ENCODE measurements at places on chromosomes 6 and 20.

DNA sequence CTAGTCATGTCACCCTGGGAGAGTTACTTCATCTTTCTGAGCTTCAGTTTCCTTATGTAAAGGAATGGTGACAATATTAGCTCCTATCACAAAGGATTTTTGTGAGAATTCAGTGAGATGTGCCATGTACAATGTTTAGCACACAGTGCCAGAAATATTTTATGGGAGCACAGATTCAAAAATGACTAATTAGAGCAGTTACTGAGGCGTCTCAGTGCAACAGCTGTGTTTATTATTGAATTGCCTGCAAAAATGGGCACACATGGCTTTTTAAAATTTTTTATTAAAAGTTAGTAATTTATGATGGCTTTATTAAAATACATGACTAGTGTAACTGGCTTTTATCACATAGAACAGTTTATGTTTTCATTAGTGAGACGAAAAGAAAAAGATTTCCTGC lies 134.3 kb upstream of the AHI1 start:
- no peak for DNase-seq

DNA sequence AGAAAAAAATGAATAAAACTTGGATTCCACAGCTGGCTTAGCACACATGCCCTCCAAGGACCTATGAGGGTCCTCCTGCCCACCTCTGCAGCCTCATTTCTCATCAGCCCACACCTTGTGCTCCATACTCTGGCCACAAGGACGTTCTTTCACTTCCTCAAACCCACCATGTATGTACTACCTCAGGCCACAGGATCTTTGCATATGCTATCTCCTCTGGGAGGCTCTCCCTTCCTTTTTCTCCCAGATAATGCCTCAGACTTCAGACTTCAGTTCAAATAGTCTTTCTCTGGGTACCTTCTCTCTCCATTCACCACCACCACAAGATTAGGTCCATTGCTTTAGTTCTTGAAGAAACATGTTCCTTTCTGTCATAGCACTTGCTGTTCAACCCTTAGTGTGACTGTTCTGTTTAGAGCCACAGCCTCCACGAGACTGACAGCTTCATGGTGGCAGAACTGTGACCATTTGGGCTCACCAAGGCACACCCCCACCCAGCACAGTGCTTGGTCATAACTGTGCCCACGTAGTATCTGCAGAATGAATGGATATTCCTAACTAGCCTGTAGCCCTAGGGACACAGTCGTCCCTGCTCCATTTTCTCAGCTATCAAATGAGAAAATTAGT lies 146.7 kb upstream of the LRFN2 start:
- DNase-seq = no peak

GRCh38 chr6:157438611-157439111 lies 57.7 kb downstream of the ZDHHC14 start:
- no peak for DNase-seq

DNA sequence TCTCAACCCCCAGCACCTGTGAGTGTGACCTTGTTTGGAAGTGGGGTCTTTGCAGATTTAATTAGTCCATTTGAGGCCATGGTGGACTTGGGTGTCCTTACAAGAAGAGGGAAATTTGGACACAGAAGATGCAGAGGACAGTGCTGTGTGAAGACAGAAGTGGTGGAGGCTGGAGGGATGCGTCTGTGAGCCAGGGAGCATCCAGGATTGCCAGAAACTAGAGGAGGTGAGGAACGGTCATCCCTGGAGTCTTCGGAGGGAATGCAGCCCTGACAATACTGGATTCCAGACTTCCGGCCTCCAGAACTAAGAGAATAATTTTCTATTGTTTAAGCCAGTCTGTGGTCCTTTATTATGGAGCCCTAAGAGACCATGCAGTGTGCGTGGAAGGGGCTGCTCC lies 22.9 kb upstream of the NPBWR2 start:
- DNase-seq = no peak

DNA sequence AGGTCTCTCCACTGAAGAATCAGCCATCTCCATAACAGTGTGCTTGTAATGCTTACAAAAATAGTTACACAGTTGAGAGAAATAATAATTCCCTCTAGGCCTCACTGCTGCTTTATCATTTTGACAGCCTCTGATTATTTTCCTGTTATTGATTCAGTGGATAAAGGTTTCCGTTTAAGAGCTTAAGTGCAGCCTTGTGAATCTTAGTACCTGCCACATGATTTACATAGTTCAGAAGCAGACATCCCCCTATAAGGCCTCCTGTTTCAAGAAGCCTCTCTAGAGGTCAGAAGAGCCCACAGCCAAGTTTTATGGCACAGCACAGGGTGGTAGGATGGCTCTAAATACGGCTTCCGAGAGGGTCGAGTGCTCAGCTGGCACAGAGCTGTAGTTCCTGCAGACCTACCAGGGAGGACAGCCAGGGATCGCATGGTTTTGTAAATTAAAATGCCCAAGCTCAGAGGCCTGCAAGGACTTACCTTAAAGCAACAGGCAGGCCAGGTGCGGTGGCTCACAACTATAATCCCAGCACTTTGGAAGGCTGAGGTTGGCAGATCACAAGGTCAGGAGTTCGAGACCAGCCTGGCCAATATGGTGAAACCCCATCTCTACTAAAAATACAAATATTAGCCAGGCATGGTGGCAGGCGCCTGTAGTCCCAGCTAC lies 17.6 kb upstream of the PYGB start:
- no peak for DNase-seq

GRCh38 chr20:56778765-56779195 lies 149.7 kb downstream of the TFAP2C start:
- no peak for DNase-seq

- no peak for DNase-seq
Observed at GRCh38 chr6:114569669-114570068, 226.8 kb upstream of the HS3ST5 start.

DNA sequence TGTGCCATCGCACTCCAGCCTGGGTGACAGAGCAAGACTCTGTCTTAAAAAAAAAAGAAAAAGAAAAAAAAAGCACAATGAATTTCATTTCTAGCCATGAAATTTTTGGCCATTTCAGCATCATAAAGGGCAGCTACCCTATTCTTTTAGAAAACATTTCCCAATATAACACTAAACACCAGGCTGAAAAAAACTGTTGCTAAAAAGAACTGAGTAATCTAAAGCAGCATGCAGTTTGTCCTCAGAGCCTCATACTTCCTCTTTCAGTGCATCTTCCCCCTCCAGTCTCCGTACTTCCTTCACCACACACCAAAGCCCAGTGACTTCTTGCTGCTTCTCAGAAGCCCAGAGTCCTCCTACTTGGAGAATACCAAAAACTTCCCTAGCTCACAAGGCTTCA lies 5.6 kb upstream of the IFNGR1 start:
- DNase-seq = no peak

DNA sequence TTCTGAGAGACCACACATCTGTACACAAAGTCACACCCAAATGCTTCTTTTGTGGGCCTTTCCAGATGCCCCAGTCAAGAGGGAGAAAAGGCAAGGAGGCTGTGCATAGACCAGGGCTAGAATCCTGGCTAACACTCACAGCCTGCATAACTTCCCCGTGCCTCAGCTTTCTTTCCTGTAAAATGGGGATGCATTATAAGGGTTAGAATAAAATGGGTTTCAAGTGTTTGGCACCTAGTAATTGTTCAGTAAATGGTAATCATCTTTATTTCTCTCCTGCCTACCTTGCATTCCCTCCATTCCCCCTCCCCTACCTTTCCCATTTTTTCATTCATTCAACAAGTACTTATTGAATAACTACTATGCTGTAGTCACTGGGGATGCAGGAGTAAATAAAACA lies 29.4 kb downstream of the UNC5CL start:
- no peak for DNase-seq

- no peak for DNase-seq
Observed at GRCh38 chr20:61980647-61981583, 84.8 kb downstream of the TAF4 start.

GRCh38 chr6:155483858-155484257 lies 28.2 kb upstream of the NOX3 start:
- no peak for DNase-seq

DNA sequence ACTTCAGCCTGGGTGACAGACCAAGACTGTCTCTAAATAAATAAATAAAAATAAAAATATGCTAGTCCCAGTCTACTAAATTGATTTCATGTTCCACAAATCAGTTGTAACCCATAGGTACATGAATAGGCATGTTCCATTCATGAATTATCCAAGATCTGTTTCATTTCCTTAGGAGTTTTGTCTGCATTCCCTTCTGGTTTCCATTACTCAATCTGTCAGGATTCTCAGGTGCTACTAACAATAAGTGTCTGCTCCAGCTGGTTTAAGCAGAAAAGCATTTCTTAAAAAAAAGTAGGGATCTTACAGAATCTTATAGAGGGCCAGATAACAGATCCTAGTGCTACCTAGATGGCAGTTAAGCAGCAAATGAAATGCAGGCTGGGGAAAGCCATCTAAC lies 15.6 kb upstream of the PKIG start:
- no peak for DNase-seq

GRCh38 chr6:109510358-109510757 lies 27.3 kb upstream of the ZBTB24 start:
- DNase-seq = no peak

DNA sequence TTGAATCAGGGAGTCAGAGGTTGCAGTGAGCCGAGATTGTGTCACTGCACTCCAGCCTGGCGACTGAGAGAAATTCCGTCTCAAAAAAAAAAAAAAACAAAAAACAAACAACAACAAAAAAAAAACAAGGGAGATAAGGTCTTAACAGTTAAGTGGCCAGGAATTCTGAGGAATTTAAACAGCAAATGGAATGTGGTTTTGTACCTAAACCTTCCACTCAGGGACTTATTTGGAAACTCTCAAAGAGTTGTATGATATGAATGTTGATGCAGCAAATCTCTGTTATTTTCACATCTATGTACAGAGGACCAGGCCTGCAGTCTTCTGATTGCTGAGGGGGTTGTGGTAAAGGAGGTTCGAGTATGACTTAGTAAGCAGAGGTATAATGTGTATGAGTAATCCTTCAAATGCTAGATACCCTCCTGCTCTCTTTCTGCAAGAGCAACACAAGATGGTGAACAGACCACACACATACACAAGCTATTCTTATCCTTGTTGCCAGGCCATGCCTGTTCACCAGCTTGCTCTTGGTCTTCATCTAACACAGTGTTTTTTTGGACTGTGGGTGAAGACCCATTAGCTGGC lies 174.9 kb upstream of the SCGN start:
- no peak for DNase-seq

GRCh38 chr6:168216117-168216516 lies 103.5 kb downstream of the DACT2 start:
- no peak for DNase-seq

GRCh38 chr20:42705550-42705949 lies 484.2 kb downstream of the PTPRT start:
- DNase-seq = no peak

- no peak for DNase-seq
Observed at GRCh38 chr6:8180327-8181159, 78.2 kb upstream of the EEF1E1 start.

GRCh38 chr6:4474810-4475209 lies 301.4 kb upstream of the CDYL start:
- DNase-seq = no peak

- DNase-seq = no peak
Observed at GRCh38 chr6:147741389-147741788, 232.9 kb downstream of the SAMD5 start.

GRCh38 chr6:109008054-109008453 lies 86.6 kb downstream of the SESN1 start:
- DNase-seq = no peak

DNA sequence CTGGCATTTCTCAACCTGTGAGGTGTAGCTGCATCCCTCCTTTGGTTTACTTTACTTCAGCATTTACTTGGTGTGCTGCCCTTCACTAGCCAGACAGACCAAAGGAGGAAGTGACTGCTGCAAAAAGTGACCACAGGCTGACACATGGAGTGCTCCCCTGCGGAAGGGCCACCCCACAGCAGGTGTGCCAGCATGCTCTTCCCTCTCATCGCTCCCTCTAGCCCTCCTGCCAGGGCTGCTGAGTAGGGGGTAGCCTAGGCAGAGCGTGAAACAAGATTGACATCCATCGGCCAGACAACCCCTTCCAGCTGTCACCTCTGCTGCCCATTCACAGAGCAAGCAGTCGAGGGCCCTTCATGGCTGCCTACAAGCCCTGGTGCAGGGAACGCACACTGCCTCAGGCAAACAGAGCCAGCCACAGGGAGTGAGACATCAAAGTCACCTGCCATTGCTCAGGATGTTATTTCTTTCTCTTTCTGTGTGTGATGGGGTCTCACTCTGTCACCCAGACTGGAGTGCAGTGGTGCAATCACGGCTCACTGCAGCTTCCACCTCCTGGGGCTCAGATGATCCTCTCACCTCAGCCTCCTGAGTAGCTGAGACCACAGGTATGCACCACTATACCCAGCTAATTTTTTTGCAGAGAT lies 102.0 kb upstream of the RPS6KA2 start:
- no peak for DNase-seq

DNA sequence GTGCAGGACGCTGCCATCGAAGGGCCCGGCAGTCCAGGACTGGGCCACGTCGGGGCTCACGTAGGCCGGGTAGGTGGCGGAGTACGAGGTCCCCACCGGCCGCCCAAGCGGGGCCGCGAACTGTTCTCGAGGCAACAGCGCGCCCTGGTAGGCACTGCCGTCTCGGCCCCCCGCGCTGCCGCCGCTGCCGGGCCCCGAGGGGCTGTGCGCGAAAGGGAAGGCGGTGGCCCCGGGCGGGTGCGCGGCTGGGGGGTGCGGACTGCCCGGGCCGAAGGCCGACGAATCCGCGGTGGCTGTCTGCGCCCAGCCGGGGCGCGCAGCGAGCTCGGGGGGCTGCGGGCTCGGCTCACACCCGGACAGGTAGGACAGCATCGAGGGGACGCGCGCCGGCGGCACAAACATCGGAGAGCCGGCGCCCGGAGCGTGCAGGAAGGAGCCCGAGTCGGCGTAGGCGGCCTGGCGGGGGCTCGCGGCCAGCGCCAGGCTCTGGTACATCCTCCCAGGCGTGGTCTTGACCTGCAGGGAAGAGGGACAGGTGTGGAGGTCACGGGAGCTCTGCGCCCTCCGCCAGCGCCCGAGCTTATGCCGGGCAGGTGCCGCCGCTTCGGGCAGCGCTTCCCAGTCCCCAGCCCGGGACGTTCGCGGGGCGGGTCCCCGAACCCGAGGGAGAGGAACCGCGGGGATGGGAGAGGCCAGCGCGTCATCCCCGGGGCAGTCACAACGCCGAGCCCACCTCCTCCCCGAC lies 596 bp downstream of the GATA5 start:
- DNase-seq = no peak

GRCh38 chr6:130624046-130624445 lies 203.2 kb upstream of the SMLR1 start:
- DNase-seq = no peak

DNA sequence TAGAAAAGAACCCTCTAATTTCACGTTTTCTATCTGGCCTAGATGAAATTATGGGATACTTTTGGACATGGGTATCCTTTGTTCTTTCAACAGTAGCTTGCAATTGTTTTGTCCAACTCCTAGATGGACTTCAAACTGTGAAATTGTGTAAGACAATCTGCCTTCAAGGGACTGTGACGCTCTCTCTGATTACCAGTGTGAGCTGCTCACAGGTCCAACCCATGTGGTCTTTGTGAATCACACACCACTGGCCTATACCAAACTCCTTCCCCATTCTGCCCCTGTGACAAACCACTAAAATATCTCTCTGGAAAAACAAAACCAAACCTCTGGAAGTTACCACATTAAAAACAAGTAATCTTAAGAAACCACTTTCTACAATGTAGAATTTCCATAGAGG lies 59.5 kb downstream of the NINL start:
- no peak for DNase-seq

All from activated T-cell treated with anti-CD3 and anti-CD28 coated beads, Interleukin-2, amount 50 U/mL, for 72 hours (primary cell).